ENCODE measurements at places on chromosomes 6 and 20.

DNA sequence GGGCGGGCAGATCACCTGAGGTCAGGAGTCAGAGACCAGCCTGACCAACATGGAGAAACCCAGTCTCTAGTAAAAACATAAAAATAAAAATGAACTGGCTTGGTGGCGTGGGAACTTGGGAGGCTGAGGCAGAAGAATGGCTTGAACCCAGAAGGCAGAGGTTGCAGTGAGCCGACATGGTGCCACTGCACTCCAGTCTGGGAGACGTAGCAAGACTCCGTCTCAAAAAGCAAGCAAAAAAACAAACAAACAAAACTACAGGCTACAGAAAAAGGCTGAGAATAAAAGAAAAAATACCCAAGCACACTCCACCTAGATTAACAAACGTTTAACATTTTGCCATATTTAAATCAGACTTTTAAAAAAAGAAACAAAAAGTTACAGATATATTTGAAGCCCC, 5.9 kb downstream of the PTCRA start:
- no peak for DNase-seq

DNA sequence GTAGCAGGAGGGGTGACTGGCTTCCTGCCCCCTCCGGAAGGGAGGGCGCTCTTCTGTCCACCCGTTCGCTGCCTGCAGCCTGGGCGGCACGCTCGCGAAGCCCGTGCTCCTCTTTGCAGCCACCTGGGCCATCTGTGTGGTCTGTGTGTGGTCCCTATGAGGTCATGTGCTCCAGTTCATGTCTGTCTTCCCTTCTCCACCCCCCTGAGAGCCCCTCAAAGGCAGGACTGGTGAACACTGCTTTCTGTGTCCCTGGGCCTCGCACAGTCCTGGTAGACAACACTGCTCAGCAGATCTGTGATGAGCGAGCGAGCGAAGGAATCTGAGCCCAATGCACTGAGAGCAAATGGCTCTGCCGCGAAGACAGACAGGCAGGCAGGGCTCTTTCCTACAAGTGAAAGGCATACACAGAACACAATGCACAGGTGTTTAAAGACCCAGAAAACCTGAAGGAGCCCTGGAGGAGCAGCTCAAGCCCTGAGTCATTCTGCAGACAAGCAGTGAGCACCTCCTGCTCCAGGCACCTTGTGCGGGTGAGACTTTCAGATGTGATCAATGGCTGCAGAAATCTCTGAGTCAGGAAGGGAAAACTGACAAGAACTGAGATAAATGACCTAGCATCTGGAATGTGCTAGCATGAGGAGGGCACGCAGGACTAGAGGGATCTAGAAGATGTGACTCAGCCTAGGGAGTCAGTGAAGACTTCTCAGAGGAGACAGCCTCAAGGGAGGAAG, 27.1 kb downstream of the PPP1R3G start:
- DNase-seq, result no peak

DNA sequence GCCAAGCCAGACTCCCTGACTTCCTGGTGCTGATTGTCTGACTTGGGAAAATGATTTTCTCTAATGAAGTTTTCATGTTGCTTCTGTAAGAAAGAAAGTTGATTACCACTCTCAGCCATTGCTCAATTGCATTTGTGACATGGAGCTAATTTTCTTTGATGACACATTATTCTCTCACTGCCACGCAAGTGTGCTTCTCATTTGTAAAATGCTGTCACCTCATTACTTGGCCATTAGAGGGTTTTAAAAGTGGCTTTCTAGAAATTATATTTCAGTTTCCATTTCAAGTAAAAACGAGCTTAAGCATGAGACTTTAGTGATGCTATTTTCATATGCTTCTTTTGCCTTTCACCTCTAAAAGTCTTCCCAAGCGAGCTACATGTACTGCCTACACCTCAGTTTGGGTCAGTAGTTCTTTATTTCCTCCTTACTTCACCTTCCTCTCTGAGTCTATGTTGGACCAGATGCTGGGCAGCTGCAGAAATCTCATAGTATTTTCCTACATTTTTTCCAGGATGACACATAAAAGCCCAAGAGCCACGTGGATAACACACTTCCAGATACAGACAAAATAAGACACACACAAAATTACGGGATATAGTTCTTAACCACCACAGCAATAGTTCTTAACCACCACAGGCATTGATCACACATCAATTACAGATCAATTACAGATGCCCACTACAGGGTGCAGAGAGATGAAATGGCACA, 6.3 kb upstream of the FAM210B start:
- DNase-seq, result no peak

- no peak for DNase-seq
These were observed 752.6 kb upstream of the MARCKS start for GRCh38 chr6:113104541-113104940.

GRCh38 chr20:14761903-14762302, 424.5 kb upstream of the FLRT3 start:
- no peak for DNase-seq

DNA sequence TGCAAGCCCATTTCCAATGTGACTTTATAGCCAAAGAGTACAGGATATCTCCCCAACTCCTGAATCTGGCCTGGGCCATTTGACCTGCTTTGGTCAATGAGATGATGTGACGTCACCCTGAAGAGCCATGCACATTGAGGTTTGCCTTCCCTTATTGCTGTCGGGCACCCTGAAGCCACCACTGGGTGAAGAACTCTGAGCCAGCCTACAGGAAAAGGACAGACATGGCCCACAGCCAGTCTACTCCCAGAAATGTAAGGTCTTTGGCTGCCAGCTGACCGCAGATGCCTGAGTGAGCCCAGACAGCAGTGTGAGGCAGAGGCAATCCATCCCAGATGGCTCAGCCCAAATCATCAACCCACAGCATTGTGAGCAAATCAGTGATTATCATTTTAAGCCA, 3.7 kb upstream of the SYNDIG1 start:
- no peak for DNase-seq

GRCh38 chr20:54479138-54479906, 3.9 kb downstream of the DOK5 start:
- peak; percentile 9 for DNase-seq

DNA sequence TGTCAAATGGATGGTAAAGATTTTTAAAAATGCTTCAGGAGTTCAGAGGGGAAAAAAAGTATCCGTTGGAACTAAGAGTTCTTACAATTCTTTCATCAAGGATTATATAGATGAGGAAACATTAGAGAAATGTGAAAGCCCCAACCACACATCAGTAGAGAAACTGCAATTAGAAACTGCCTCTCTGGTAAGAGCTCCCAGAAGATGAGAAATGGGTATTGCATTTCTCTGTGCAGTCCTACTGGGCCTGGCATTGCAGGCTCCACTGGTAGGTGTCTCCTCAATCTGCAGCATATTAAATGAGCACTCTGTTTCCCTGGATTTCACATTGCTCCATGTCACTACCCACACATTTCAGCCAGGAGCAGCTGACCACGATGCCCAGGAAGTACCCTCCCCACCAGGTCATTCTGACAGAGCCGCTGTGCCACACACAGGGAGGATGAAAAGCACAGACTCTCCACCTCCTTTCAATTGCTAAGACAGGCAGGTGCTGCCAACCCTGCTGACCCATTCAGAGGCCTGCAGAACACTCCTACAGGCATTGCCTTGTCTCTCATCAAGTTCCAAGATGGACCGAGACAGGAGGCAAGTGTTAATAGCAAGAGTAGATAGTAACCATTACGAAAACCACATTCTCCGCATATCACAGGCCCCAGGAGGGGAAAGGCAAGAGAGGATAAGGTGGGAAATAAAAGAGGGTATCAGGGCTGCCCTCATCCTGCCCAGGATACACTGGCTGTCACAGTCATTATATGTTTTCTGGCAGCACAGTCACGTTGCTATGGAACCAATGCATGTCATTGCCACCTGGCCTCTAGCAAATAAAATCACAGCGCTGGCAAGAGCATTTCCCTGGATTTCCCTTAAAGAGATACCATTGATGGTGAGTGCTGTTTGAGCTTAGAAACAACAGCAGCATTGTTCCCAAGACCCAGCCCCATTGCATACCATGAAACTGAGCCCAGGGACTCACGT, 241.7 kb downstream of the ATXN1 start:
- no peak for DNase-seq

DNA sequence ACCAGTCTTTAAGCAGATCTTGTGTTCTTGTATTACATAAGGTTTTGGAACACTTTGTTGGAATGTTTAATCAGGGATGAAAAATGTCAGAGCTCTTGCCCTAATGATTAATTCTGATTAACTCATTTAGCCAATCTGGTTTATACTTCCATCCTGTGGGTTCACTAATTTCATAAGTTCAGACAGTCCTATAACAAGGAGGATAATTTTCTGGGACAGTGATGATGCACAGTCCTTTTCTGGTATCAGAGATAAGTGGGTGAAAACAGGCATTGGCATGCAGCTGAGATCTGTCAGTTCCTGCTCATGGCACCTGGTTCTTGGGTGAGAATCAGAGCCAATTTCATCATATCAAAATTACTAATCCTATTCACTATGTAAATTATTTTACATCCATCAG, 125.0 kb upstream of the LAMA2 start:
- no peak for DNase-seq

DNA sequence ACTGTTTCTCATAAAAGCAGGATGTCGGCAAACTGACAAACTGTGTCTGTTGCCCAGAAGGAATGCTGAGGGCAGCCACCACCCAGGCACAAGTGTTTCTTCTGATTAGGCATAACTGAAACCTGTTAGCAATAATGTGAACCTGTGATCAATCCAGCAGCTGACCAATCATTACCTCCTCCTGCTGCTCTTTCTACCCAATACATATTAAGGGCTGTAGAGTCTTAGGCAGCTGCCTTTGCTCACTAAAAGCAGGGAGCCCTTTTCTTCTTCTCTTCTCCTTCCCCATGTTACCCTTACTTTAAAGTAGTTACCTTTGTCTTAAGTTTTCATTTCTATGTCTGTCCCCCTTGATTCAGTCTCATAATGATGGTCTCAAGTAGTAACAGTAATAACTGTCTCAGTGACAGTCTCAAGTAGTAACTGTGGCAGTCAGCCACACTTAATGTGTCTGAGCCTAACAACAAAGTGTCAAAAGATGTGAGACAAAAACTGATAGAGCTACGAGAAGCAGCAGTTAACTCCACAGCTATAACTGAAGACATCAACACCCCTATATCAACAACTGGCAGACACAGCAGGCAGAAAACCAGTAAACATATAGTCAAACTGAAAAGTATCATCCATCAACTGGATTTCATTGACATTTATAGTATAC, 37.0 kb downstream of the RANBP9 start:
- DNase-seq, result no peak

DNA sequence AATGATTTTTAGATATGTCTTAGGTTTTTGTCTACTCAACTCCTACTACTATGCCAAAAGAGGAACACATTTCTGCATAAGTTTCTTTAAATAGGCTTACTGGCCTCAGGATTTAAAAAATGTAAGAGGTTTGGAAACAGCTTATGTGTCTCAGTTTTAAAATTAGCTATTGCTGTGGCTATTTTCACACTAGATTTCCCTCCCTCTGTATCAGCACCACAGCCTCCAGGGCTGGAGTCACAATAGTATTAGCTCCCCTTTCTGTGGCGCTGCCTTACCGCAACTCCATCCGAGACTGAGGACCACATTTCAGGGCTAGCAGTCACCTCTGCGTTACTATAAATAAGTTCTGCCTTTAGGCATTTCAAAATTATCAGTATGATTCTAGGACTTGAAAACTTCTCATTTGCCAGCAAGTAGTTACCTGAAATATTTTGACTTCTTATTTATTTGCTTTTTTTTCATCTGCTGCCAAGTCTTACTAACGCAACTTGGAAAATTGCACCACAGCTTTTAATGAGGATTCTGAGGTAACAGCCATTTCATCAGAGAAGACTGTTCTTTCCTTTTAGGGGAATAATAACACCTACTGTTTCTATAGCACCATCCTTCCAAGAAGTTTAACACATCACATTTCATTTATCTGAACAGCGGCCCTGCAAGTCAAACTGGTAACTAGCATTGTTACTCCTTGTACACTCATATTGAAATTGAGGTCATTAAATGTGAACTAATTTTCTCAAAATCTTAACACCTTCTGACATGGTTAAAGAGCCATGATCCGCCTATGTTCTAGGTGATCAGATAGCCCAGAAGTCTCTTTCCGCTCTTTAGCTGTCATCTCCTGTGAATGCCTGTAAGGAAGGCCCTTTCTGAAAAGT, 105.9 kb downstream of the GJA10 start:
- DNase-seq, result no peak

- DNase-seq, result no peak
These were observed 3.2 kb downstream of the SLC22A23 start for GRCh38 chr6:3453413-3454272.

DNA sequence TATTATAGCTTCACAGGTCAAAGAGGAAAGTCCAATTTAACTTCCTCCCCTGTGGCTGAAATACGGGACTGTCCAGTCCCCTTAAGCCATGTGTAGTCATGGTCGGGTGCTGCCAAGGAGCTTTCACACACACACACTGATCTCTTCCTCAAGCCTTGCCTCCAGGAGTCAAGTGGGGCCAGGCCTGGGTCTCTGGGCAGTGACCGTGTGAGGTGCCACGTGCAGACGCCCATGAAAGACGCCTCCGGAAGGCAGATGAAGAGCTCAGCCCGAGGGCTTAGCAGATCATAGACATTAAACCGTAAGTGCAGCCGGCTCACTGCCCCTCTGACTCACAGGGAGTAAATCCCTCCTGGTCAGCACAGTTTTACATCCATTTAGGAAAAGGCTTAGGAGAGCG, 4.2 kb downstream of the GABRR2 start:
- DNase-seq, result no peak

- DNase-seq, result no peak
These were observed 82.2 kb downstream of the MYO6 start for GRCh38 chr6:75830959-75831885.

- no peak for DNase-seq
These were observed 117.4 kb upstream of the SLC24A3 start for GRCh38 chr20:19094959-19095541.

- peak; percentile 3 for DNase-seq
These were observed 9.0 kb downstream of the OR2B6 start for GRCh38 chr6:27966044-27966443.

GRCh38 chr6:138537106-138537505, 37.8 kb upstream of the NHSL1 start:
- DNase-seq, result no peak

DNA sequence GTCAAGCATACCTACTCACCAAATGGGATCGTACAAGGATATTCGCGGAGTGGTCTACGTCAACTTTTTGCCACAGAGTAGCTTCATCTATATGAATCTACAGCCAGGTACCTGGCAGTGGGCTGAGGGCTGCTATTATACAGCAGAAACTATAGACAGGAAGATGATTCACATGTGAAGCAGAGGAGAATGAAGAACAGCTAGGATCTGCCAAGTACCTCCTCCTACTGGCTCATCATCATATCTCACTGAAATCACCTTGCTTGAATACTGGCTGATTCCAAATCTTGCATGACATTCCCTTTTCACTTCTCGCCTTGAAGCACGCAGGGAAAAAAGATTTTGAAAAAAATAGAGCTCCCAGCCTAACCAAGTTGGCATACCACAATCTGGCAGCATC, 488.7 kb upstream of the NRSN1 start:
- DNase-seq, result no peak

- DNase-seq, result no peak
These were observed 175.9 kb upstream of the CST7 start for GRCh38 chr20:24773168-24773567.

GRCh38 chr6:69232496-69232895, 564.3 kb downstream of the LMBRD1 start:
- DNase-seq, result no peak

- no peak for DNase-seq
These were observed 18.0 kb upstream of the CLDN20 start for GRCh38 chr6:155245831-155246230.

GRCh38 chr20:34473262-34473883, 42.8 kb upstream of the DYNLRB1 start:
- DNase-seq, result no peak

- no peak for DNase-seq
These were observed 167.2 kb upstream of the MAP3K7 start for GRCh38 chr6:90753820-90754643.

GRCh38 chr20:37714978-37715672, 21.3 kb downstream of the CTNNBL1 start:
- no peak for DNase-seq
